Activated T-cell treated with anti-CD3 and anti-CD28 coated beads, Interleukin-2, amount 50 U/mL, for 48 hours (primary cell): ENCODE measurements at places on chromosomes 13 and 19.

DNA sequence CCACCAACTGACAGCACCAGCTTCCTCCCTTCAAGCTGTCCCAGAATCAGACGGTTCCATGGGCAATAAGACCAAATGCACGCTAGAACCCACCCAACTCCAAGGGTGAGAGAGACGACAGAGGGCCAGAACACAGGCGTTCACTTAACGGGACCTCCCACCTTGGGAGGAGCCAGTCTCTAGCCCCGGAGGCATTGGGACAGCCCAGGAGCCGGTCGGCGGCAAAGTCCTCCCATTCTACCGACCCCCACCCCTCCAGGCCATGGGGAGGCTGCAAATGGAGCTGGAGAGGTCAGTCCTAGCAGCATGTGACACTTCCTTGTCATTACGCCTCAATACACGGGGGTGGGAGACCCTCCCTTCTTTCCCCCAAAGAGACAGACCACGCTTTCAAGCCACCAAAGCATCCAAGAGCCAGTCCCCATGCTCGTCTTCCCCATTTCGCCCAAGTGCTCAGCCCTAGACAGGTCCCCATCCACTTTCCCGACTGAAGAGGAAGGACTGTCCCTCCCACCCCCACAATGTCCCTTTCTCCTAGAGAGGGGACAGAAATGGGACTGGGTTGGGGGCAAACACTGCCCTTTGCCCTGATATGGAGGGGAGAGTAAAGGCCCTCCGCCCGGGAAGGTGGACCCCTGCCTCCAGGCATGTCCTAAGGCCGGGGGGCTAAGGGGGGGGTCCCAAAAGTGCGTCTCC is 964 bp downstream of the KHSRP start:
- peak; percentile 65 for DNase-seq

DNA sequence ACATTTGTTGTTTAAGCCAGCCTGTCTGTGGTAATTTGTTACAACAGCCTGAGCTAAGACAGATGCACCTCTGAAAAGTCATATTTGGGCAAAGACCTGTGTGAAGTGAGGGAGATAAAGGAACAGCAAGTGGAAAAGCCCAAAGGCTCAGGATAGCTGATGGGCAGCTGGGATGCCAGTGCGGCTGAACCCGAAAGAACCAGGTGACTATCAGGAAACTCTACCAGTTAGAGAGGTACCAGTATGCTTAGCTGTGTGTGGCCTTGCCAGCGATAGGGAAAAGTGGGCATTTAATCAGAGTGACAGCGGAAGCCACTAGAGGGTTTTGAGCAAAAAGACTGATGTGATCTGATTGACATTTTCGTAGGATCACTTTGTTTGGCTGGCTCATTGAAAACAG is 764.8 kb upstream of the GPC6 start:
- DNase-seq = no peak

GRCh38 chr19:34598217-34599155 is 78.5 kb downstream of the SCGB2B2 start:
- DNase-seq = no peak

- no peak for DNase-seq
Observed at GRCh38 chr13:52348071-52348470, 57.9 kb downstream of the THSD1 start.

- DNase-seq = peak; percentile 91
Observed at GRCh38 chr19:14505488-14506239, 9.7 kb upstream of the GIPC1 start.

DNA sequence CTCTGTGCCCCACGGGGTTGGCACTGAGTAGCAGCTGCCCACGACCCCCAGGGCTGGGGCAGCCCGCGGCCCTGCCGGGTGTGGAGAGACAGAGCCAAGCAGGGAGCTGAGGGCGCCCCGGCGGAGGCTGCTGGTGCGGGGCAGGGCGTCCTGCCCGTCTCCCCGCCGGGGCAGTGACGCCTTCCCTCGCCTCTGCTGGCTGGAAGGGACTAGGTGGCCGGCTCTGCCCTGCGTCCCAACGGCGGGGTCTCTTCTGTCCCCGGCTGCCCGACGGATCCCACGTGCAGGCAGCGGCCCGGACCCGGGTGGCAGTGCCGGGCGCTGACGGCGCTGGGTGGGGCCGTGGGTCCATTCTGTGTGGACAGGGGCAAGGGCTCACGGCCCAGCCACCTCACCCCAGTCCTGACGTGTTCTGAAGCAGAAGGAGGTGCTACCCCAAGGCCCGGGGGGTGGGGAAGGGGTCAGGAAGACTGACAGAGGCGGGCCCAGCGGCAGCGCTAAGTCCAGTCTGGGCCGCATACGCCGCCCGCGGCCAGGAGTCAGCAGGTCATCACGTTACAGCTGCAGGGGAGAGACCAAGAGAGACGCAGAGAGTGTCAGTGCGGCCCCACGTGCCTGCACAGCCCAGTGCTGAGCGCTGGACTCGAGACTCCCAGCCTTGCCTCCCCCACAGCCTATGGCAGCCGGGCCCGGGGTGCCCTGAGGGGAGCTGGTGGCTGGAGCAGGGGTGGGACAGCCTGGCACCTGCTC is 15.1 kb upstream of the PLPP2 start:
- DNase-seq = no peak

DNA sequence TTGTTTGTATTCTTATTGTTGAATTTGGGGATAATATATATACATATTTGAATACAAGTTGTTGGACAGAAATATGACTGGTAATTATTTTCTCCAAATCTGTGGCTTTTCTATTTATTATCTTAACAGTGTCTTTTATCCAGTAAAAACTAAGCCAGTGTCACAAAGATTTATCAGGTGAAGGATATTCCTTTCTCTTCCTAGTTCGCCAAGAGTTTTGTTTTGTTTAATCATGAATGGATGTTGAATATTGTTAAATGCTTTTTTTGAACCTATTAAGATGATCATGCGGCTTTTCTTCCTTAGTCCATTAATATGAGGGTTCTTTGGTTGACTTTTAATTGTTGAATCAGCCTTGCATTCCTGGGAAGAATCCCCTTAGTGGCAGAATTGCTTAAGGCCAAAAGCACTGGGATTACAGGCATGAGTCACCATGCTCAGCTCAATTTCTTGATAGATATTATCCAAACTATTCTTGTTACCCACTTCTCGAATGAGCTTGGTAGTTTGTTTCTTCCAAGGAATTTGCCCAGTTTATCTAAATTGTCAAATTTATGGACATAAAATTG is 53.3 kb downstream of the TEX26 start:
- DNase-seq = no peak

- no peak for DNase-seq
Observed at GRCh38 chr13:20580257-20580656, 13.3 kb downstream of the IFT88 start.

DNA sequence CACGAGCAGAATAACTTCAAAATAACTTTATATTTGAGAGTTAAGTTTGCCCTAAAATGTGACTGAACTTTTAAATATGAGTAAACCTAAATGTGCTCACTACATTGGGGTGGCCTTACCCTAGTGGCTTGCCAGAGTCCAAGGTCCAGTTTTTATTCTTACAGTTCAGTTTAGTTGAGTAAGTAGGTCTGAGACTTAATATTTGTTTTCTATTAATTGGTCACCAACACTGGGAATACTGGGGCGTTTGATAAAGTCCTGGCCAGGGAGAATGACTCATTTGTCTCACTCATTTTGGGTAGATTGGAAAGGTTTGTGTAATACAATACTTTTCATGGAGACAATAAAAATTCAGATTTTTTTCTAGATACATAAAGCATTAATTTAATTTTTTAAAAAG is 127.8 kb upstream of the SPATA13 start:
- no peak for DNase-seq
